GM12892 (cell line): ENCODE measurements at places on chromosomes 2 and 18.

DNA sequence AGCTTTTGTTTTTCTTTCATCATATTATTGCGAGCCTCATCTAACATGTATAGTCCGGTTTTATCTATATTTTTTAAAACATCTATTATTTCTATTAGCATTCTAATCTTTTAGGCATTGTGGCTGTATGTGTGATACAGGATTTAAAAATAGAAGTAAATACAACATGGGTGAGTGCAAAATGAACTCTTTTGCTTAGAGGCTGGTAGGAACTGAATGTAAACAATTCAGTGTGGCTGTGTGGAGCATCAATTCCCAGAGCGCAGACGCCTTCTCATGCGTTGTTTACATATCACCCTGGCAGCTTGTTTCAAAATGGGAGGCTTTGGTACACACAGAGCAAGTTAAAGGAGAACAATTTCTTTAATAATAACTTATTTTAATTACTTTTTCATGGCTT is 836 bp downstream of the DTNA start:
- no peak for DNase-seq

DNA sequence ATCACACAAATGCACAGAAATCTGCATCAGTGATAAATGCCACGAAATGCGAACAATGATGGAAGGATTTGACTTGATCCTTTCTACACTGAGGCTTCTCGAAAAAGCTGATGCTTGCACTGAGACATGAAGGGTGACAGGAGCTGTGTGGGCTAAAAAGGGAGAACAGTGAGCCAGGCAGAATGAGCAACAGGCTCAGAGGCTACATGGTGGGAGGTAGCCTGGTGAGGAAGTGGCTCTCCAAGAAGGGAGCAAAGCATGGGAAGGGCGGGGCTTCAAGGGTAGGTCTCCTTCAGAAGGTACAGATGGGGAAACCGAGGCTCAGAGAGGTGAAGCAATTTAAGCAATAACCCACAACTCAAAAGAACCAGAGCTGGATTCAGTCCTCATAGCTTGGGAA is 82.4 kb downstream of the TRIM43 start:
- no peak for DNase-seq

DNA sequence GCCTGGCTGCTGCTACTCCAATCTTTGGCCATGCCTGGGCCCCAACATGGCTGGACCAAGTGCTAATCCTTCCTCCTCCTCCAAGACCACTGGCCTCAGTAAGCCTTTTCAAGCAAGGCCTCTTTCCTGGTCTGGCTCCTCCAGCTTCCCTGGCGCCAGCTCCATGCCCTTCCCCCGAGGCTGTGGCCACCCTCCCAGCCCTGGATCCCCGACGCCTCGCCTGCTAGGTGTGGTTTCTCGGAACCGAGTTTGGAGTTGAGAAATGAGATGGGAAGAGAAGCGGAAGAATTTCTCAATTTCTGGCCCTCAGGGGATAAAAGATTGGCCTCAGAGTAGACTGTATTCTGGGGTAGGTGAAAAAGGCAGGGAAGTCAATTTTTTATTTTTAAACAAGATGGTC is 46.4 kb downstream of the ADCY3 start:
- DNase-seq, result no peak

DNA sequence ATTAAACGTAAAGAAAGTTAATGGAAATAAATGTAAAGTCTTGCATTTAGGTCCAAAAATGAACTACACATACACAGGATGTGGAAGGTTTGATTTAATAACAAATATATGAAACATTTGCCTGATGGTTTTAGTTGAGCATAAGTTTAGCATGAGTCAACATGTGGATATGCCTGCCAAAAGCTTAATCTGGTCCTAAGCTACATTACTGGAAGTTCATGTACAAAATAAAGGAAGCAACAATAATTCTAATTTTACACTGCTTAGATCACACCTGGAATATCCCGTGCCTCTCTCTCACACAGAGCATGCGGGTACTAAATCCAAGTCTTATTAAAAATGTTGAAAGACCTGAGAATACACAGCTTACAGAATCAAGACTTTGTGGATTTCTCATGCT is 276.5 kb upstream of the NRP2 start:
- DNase-seq, result no peak

DNA sequence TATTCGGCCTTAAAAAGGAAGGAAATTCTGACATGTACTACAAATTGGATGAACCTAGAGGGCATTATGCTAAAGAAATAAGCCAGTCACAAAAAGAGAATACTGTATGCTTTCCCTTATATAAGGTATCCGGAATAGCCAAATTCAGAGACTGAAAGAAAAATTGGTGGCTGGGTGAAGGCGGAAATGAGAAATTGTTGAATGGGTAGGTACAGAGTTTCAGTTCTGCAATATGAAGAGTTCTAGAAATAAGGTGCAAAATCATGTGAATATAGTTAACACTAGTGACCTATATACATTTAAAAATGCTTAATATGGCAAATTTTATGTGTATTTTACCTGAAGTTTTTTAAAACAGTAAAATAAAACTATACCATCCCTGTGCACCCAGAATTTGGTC is 43.1 kb downstream of the RMP24 start:
- peak; percentile 9 for DNase-seq

DNA sequence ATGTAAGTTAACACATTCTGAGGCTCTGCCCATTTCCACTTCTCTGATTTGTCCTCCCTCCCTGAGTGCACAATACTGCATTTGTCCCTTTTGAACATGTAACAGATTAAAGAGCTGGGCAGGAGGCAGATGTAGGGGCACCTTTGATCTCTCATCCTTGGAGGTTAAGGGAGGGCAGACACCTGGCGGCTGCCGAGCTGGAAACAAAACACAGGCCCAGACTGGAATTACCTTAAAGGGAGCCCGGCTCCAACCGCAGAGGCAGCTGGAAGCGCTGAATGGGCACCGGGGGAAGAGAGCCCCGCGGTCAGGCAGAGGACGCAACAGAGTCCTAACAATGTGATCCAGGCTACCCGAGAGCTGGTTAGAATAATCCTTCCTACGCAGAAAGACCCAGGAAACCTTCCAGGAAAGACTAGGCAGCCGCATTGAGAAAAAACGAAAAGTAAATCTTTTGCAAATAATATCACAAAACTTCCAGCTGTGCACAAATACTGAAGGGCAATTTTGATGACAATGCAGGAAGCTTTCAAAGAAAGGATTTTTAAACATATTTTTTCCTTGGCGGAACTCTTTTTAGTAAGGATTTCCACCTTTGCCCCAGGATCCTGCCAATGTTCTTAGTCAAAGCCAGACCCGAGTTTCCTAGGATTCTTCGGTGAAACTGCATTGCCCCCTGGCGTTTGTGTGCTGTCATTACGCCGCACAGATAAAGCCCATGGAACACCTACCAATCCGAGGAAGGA is 216.0 kb downstream of the TGIF1 start:
- DNase-seq, result peak; percentile 43

DNA sequence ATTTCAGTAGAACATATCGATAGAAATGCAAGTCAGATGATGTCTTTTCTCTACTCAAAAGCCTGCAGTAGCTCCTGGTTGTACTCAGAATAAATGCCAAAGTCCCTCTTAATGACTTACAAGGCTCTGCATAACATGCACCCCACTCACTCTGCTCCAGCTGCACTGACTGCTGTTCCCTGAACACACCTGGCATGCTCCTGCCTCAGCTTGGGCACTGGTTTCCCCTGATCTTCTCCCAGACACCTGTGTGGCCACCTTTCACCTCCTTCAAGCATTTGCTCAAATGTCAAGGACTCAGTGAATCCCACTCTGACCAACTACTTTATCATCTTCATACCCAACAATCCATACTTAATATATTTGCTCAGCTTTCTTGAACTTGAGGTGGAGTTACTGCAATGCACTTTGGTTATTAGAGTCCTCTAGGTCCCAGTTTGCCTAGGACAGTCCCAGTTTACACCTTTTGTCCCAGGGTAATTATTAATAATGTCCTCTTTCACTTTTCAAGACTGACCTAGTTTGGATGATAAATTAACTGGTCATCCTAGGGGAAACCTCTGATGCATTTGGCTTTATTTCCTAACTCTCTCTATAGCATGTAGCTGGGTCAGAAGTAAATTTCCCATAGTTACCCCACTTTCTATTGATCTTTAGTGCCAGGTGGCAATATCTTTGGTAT is 44.1 kb downstream of the ACAA2 start:
- no peak for DNase-seq

DNA sequence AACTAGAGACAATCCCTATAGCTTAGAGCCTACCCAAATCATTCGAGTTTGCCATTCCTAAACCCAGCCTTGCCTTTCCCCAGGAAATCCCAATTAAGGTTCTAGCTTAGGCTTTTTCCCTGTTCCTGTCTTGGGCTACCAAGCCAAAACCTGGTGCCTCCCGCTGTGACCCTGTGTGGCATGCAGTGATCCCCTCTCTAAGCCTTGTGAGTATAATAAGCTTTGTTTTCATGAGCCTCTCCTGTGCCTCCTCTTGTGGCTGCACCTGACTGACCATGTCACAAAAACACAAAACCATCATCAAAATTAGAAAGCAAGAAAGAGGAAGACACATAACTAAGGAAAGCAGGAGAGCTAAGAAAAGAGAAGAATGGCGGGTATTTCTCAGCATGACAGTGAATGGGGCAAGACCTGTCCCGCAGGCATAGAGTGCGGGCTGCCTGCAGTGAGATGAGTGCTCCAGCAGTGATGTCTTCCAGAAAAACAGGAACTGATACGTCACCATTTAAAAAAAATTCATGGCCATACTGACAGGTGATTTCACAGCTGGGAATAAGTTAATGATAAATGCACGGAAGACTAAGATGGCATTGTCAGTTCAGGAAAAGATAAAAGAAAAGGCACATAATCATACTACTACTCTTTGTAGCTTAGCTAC is 9.2 kb upstream of the PAIP2B start:
- no peak for DNase-seq

- no peak for DNase-seq
Observed at GRCh38 chr2:170991398-170992182, 62.5 kb downstream of the GORASP2 start.

- no peak for DNase-seq
Observed at GRCh38 chr2:121653035-121653434, 3.8 kb upstream of the CLASP1 start.

GRCh38 chr2:124607679-124608078 is 582.6 kb downstream of the CNTNAP5 start:
- no peak for DNase-seq

GRCh38 chr2:149739171-149739882 is 151.8 kb upstream of the MMADHC start:
- DNase-seq, result no peak

- no peak for DNase-seq
Observed at GRCh38 chr2:215613280-215613679, 177.4 kb upstream of the FN1 start.

- DNase-seq, result no peak
Observed at GRCh38 chr18:46418663-46419260, 238.3 kb downstream of the LOXHD1 start.
